ENCODE measurements at places on chromosomes 16 and 17.

DNA sequence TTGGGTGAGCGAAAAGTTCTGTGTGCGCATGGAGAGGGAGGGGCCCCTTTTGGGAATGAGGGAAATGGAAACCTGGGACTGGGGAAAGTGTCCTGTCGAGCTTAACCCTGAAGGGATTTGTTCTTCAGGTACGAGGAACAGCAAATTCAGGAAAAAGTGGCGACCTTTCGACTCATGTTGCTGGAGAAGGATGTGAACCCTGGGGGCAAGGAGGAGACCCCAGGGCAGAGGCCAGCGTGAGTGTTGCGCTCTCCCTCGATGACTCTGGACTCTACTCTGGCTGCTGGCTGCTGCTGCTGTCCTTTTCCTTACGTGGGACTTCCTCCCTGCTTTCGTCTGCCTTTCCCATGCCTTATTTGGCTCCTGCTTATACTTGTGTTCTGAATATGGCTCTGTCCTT lies 4.9 kb downstream of the SRRM2 start:
- DNase-seq: no peak

DNA sequence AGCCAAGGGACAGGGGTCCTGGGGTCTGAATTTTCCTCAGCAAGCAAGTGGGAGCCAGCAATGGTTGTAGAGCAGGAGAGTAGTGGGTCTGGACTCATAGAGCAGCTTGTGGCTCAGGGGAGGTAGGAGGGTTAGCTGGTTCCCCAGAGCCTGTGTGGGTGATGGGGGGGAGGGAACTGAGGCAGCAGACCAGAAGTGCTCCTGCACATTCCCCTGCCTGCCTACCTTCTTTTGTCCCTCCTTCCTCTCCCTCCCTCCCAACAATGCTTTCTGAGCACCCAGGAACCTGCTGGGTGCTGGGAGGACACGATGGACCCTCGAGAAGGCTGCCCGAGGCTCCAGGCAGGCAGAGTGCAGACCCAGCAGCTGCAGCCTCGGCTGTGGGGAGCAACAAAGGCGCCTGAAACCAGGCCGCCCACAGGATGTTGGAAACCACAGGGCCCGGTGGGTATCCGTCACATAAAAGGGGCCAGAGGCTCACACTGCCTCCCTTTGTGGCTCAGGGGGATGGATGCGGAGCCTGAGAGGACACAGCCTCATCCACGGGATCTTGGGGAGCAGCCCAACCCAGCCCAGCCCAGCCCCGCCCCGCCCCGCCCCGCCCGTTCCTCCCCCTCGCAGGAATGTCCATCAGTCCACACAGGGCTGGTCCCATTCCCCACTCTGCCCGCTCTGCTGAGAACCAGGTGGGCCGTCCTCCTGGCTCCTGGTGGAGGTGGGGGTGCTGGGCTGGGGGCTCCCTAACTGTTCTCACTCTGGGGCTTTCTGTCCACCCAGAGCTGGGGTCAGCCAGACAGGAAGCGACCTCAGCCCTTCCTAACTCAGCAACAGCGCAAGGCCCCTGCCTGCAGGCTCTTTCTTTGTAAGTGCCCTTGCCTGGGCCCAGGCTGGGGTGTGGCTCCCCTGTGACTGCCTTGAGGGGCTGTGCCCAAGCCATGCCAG lies 1.7 kb upstream of the NLRC3 start:
- no peak for DNase-seq

DNA sequence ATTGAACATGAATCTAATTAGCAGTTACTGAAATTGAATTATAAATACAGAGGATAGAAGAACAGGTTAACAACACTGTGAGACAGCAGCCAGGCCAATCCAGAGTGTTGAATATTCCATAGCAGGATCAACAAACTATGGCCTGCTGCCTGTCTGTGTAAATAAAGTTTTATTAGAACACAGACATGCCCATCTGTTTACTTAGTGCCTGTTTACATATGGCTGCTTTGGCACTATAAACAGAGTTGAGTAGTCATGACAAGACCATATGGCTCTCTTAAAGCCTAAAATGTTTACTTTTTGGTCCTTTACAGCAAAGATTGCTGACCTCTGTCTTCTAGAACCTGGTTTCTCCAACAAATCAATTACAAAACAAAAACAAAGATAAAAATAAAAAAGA lies 115.4 kb upstream of the CDC42EP4 start:
- no peak for DNase-seq

- DNase-seq: no peak
These were observed 20.7 kb upstream of the UBE2G1 start for GRCh38 chr17:4387137-4387536.

- no peak for DNase-seq
These were observed 5.2 kb upstream of the ALDOA start for GRCh38 chr16:30060346-30060745.

DNA sequence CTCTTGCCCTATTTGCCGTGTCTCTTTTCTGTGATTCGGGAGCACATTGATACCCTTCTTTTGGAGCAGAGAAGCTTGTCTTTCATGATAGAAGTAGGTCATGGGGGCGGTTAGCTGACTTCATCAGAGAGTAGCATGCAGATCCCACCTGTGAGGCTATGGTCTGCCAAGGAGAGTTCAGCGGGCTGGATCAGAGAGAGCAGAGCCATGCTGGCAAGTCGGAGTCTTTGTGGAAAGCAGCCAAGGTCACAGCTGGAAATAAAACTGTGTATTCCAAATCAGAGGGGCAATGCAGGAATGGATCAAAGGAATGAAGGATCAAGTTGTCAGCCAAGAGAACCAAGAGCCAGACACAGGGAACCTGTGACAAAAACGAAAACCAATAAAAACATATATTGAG lies 595.9 kb downstream of the WWOX start:
- DNase-seq: no peak

GRCh38 chr17:78240839-78241238 lies 9.4 kb downstream of the TMEM235 start:
- no peak for DNase-seq

GRCh38 chr17:51238255-51238887 lies 21.5 kb downstream of the MBTD1 start:
- no peak for DNase-seq

- DNase-seq: no peak
These were observed 37.7 kb downstream of the SLC7A5 start for GRCh38 chr16:87831421-87832136.

GRCh38 chr17:17512866-17513265 lies 16.7 kb upstream of the RASD1 start:
- no peak for DNase-seq

DNA sequence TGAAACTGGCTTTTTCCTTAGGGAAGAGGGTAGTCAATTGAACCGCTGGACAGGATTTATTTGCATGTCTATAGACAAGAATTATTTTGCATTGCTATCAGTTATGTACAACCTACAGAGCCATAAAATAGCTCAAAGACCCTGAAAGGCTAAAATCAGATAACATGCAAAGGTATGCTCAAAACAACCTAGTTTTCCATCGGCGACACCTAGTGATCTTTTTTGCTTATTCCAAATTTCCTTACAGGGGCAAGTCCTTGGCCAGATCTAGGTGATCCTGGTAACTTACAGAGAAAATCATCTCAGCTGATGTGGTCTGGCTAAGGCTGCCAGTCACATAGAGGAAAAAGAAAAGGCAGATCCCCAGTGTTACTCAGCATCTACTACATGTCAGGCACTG lies 141.2 kb upstream of the RPL38 start:
- no peak for DNase-seq

GRCh38 chr17:65864394-65864793 lies 302.9 kb upstream of the AXIN2 start:
- DNase-seq: no peak

- DNase-seq: peak; percentile 59
These were observed 2.1 kb downstream of the SRSF2 start for GRCh38 chr17:76735006-76735405.

- no peak for DNase-seq
These were observed 55.4 kb upstream of the DNAJA2 start for GRCh38 chr16:47028767-47029377.

- peak; percentile 41 for DNase-seq
These were observed 2.8 kb downstream of the TOB1 start for GRCh38 chr17:50863221-50863843.

- peak; percentile 25 for DNase-seq
These were observed 16.4 kb upstream of the SLC6A4 start for GRCh38 chr17:30251931-30252330.

DNA sequence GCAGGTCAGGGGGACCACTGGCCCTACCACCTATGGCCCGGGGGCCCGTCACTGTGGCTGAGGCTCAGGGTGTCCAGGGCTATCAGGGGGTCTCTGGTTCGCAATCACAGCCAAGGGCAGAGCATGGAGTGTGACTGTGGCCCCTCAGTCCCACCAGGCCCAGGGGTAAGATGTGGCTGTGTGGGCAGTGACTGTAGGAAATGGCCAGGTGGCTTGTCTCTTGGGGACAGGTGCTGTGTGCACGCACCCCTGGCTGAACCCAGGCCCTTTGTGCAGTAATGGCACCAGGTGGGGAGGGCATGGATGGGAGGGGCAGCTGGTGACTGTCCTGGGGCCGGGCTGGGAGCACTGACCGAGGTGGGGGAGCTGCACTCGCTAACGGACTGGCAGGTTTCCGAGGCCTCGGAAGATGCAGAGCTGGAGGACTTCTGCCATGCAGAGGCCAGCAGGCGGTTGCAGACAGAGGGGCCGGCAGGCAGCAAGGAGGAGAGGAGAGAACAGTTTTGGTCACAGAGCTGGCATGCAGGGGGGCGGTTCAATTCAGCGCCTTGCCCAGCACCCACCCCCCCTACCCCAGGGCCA lies 18.8 kb downstream of the IL34 start:
- no peak for DNase-seq

DNA sequence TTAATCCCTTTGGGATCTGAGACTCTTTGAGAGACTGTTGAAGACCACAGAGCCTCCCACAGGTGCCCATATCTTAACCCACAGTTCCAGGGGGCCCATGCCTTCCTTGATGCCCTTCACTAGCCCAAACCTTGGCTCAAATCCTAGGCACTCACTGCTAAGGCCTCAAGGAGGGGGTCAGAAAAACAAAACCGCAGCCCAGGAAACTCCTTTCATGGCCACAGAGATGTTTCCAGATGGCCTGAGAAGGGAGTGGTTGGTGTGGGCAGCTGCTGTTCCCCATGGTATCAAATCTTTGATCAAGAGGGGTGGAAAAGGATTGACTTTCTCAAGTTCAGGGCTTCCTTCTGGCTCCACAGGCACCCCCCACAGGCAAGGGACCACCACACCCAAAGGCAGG lies 44.7 kb downstream of the CDH1 start:
- no peak for DNase-seq

- DNase-seq: no peak
These were observed 138.9 kb downstream of the SLC39A11 start for GRCh38 chr17:72953621-72954020.

- DNase-seq: no peak
These were observed 3.0 kb downstream of the CDT1 start for GRCh38 chr16:88806491-88807111.

DNA sequence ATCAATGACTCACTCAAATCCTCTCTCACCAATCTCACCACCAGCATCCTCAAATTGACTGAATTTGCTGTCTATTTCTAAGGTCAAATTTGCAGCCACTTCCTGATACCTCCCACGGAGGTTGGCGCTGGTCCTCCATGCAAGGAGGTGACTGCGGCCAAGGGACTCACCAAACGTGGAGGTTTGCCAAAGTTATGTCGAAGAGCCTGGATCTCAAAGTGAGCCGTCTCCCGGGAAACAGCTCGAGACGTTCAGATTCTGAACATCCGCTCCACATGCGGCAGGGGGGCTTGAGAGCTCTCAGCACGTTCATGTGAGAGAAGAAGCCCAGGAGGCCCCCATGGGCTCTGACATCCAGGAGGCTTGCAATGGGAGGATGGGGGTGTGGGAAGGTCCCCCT lies 22.6 kb downstream of the LGALS3BP start:
- peak; percentile 34 for DNase-seq

GRCh38 chr17:1961189-1961588 lies 63.9 kb downstream of the RTN4RL1 start:
- DNase-seq: no peak

DNA sequence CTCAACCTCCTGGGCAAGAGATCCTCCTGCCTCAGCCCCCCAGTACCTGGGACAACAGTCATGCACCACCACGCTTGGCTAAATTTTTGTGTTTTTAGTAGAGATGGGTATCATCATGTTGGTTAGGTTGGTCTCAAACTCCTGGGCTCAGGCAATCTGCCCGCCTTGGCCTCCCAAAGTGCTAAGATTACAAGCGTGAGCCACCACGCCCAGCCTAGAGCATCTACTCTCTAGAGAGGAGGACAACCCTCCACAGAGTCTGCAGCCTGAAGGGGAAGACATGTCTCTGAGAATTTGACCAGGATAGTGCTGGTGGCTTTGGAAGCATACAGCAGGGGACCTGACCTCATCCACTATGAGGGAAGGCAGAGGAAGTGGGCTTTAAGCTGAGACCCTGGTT lies 4.7 kb upstream of the GRB2 start:
- DNase-seq: no peak

DNA sequence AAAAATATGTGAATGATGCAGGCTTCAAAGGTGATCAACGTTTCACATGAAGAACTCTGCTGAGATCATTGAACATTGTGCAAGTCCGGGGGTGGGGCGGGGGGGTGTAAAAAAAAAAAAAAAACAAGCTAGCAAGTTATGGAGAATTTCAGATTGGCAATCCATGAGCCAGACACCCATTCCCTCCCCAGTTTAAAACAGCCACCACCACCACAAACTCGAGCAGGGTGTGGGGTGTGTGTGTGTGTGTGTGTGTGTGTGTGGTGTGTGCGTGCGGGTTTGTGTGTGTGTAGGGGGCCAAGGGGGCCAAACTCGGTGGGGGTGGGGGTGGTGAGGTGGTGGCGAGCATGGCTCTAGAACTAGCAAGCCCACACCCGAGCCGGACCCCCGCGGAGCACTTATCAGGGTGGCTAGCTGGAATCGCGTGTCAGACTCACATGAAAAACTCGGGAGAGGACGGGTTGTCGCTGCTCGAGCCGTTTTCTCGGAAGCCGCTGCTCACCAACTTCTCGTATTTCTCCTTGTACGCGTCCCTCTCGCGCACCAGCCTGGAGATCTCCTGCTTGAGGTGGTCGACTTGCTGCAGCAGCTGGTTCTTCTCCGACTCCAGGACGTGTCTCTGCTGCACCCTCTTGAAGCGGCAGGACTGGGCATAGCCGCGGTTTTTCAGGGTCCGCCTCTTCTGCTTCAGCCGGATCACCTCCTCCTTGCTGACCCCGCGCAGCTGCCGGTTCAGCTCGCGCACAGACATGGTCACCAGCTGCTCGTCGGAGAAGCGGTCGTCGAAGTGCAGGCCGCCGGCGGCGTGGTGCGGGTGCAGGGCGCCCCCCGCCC lies 2.0 kb downstream of the MAF start:
- DNase-seq: no peak

- DNase-seq: no peak
These were observed 4.2 kb downstream of the SOCS3 start for GRCh38 chr17:78355701-78356100.

GRCh38 chr17:19301274-19301951 lies 61.1 kb downstream of the B9D1 start:
- DNase-seq: no peak

- no peak for DNase-seq
These were observed 16.7 kb downstream of the DNAJC7 start for GRCh38 chr17:42000413-42001133.

DNA sequence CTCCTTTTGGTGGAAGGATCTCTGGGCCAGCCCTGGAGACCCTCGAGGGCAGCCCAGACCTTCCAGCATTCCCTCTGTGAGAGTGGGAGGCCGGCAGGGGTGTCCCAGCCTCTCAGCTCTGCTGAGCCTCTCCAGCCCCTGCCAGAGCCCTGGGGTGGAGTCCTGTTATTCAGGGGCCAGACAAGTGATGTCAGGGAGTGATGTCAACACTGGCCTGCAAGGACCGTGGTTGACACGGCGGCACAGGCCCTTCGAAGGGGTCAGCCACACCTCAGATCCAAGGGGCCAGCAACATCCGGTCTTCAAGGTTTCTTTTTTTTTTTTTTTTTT lies 231.2 kb downstream of the KATNIP start:
- peak; percentile 47 for DNase-seq

- no peak for DNase-seq
These were observed 6.9 kb downstream of the CCNF start for GRCh38 chr16:2436110-2436509.
